NCI-H1105 treated with DMSO at 0.1 percent for 48 hours (cell line): ENCODE measurements at places on chromosomes 11 and 22.

- no peak for DNase-seq
Measured at GRCh38 chr22:37501610-37502341, 15.6 kb upstream of the MFNG start.

DNA sequence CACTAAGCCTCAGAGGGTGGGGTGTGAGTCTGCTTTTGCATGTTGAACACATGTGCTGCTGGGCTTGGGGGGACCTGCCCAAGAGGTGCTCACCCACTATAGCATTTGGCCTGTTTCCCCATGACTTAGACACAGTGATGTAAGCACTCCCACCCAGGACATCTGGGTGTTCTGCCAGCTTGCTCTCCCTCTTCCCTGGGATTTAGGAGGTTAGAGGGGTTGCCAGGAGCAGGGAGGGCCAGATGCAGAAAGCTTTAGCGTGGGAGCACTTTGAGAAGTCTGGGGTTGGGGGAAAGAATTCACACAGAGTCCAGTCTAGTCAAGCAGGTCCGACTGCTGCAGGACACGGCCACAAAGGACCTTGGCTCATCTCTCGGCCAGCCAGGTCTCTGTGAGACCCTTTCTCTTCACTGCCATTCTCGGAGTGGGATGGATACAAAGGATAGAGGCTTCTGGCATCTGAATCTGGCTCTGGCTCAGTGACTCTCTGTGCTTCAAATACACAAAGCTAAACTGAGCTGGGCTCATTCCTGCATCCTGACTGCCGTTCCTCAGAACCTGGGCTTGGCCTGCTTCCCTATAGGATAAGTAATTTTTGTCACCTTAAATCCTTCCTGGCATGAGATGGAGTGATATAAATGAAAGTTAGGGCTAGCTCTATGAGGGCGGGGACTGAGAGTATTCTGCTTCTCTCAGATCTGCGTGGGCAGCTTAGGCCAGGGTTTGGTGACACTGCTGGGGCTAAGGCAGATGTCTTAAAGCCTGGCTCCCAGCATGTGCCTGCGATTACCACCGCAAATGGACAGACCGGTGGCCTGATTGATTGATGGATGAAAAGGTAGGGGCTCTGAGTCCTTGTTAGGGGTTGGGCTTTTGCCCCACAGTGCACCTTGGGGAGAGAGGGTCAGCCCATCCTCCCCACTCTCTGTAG is 14.5 kb downstream of the USP2 start:
- no peak for DNase-seq

DNA sequence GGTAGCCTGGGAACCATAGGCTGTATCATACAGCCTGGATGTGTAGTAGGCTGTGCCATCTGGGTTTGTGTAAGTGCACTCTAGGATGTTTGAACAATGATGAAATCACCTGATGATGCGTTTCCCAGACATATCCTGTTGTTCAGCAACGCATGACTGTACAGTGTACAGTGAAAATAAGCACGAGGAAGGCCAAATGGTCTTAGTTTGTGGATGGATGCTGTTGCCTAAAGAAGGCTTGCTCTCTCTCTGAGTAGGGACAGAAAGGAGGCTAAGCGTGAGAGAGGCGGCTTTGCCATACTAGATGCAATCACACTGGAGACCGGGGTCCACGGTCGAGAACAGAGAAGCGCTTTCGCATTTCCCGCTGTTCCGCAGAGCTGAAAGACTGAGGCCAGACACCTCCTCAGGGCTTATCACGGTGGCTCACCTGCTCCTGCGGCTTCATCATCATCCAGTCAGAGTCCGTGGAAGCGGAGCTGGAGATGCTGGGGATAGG is 27.6 kb upstream of the APLP2 start:
- no peak for DNase-seq

DNA sequence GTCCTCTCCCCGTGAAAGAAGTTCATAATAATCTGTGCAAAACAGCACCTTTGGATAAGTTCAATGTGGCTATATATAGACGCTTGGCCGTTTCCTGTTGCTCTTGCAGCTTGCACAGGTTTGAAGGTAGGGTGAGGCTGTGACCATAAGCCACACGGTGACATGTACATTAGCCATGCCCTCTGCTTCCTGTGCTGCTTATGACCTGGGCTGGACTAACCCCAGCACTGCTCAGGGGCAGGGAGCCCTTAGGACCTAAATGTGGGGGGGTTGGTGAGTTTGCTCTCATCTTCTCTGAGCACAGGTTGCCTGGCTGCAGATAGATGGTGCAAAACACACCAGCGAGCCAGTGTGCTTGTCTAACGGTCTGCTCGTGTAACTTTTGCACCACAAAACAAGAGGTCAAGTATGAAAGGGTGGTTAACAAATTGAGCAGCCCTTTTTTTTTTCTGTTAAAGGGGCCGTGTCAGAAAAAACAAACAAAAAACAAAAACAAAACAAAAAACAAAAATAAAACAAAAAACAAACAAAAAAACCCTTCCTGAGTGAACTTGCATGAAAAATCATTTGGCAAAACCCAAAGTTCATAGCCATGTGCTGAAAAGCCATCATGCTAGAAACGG is 37.3 kb downstream of the FLI1 start:
- no peak for DNase-seq

- DNase-seq, result no peak
Measured at GRCh38 chr22:34885852-34886251, 180.1 kb upstream of the ISX start.

- DNase-seq, result no peak
Measured at GRCh38 chr11:38282718-38283117, 1684.7 kb upstream of the RAG2 start.

GRCh38 chr11:47716692-47717091 is 1.5 kb upstream of the AGBL2 start:
- DNase-seq, result no peak

DNA sequence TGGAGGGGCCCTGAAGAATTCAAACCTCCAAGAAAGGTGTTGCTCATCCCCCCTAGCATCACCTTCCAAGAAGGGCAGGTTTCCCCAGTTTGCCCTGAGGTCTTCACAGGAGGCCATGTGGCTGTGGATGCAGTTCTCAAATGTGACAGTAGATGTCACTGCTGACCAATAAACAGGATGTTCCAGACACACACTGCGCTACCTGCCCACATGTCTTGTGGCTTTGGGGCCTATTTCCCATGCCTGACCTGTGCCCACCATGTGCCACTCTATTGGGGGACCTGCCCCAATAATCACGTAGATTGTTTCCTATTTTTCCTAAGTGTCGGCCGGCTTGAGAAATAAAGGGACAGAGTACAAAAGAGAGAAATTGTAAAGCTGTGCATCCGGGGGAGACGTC is 4.5 kb downstream of the GSTT2 start:
- peak; percentile 8 for DNase-seq

DNA sequence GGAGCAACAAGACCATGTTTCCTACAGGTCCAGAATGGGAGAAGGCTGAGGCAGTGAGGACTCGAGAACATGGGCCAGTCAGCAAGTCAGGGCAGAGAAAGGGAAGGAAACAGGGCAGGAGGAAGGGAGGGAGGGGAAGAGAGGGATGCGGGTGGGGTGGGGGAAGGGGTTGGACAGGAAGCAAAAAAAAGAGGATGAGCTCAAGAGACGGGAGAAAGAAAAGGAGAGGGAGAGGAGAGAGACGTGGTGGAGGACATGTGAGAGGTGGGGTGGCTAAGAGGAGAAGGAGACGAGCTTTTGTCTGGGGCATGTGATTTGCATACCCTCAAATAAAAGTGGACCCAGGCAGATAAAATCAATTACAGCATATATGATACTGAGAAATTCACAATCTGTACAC is 389.5 kb upstream of the B3GAT1 start:
- no peak for DNase-seq

- no peak for DNase-seq
Measured at GRCh38 chr11:114157476-114158050, 98.1 kb downstream of the ZBTB16 start.

DNA sequence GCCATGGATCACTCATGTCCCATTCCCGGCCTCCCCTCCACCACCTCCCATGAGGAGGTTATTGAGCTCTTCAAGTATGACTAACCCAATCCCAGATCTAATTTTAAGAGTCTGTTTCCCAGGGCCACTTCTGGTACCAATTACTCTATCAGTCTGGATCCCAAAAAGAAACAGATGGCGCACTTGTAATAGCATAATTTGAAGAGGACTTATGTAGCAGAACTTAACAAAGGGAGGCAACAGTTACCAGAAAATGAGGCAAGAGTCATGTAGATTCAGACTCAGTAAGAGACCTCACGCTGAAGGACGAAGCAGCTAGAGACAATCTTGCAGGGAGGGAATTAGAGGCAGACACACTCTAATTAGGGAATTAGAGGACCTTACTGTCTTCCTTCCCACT is 46.9 kb downstream of the DDX6 start:
- no peak for DNase-seq

DNA sequence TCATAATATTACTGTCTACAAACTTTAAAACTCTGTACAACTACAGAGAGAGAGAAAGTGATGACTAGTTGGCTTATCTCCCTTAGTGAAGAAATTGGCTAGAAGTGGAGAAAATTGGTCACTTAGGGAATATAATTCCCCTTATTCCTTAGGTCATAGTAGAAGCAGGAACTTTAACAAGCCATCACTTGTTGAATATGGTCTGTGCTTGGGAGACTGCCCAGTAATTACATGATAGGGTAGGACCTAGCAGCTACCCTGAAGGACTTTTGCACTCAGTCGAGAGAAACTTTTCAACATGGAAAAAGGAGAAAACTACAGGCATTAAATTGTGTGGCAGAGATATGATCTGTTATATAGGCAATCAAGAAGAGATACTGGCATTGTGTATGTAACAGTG is 576.5 kb upstream of the CCDC90B start:
- DNase-seq, result no peak

DNA sequence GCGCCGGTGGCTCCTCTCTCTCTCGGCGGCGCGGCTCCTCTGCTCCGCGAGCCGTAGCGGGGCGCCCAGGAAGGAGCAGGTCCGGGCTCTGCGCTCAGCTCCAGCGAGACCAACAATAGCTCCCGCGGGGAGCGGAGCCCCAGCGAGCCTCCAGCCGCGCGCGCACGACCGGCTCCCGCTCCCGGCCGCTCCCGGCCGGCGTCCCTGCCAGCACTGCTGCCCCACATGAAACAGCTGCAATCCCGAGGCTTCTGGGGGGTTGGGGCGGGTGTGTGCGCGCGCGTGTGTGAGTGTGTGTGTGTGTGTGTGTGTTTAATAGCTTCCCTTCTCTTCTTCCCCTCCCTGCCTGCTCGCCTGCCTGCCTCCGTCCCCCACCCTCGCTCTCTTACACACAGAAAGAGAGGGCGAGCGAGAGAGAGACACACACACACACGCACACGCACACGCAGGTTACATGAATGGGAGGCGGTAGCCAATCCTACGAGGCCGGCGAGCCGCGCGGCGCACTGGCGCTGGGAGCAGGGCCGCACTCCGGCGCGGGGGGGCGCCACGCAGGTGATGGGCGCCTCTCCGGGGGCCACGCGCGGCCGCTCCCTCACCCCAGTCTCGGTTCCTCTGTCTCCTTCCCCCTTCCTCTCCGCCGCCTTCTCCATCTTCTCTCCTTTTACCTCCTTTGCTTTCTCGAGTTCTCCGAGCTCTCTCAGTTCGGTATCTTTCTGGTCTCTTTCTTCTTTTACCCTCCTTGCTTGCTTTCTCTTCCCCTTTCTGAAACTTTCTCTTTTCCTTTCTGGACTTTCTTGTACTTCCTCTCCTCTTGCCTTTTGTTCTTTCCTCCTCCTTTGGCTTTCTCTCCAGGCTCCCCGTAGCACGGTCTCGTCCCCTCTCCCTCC is at the start of gene TENM4:
TSS of gene TENM4 (minus strand) at position 460 of the 890 bp plus-strand sequence. CDS start 371,086 bp downstream, outside the sequence.
- DNase-seq, result peak; percentile 84

DNA sequence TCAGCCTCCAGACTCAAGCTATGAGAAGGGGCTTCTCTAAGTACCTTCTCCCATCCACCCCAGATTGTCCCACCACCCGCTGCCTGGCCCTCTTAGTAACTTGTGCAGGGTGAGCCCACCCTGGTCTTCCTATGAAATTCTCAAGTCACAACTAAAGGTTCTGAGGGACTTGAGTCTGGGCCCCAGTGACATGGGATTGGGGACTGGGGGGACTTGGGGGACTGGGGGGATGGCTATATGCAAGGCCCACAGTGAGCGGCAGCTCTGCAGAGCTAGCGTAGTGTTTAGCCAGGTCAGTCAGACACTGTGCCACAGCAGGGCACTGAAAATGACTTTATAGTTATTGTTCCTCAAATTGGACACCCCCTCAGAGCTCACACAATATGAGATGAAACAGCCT is 622.3 kb upstream of the CADM1 start:
- DNase-seq, result no peak

GRCh38 chr11:94809251-94809650 is 41.1 kb downstream of the AMOTL1 start:
- no peak for DNase-seq

- DNase-seq, result no peak
Measured at GRCh38 chr11:28466506-28466905, 358.3 kb downstream of the METTL15 start.

DNA sequence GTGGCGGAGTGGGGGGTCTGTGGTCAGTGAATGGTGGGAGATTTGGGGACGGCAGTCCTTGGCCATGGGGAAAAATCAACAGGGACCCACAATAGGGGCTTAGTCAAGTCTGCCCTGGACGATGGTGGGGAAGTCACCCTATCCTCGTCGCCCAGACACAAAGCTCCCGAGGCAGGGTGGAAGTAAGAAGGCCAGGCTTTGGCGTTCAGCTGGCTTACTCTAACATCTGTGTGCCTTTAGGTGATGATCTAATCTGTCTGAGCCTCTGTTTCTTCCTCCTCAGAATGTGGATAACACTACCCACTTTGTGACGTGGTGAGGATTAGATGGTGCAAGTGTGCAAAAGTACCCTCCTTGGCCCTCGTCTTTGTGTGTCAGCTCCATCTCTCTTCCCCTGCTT is 192.2 kb downstream of the ST3GAL4 start:
- no peak for DNase-seq

DNA sequence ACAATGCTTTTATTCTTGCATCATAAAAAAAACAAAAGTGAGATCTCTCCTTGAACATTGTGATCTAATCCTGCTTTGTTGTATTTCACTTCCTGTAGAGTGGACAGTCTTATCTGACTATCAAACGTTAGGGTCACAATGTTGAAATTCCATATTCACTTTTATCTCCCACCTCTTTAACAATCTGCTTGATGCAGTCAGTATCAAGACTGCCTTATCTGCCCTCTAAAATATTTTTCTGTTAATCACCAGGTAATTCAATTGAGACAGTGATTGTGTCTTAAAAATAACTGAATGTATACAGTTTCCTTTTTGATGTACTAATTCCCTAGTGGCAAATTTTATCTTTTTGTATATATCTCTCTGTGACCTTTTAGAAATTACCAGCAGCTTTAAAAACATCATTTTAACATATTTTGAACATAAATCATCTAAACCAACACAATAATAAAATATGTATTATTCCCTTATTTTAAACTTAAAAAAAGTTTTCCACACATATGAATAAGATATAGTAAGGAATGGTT is 143.1 kb upstream of the MPPED2 start:
- no peak for DNase-seq

DNA sequence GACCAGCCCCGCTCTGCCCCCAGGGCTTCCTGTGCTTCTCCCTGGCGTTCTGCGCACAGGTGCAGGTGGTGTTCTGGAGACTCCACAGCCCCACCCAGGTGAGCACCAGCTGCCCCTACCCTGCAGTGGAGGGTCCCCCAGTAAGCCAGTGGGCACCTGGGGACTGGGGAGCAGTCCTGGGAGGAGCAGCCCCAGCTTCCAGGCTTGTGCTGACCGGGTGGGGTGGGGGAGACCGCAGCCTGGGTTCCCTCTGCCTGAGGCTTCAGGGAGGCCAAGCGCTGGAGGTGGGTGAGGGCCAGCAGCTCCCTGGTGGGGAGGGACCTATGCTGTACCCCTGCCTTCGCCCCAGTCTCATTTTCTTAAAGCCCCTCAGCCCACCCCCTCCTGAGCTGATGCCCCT is 6.9 kb downstream of the TSPAN32 start:
- no peak for DNase-seq
